SW 1271 (cell line): ENCODE measurements at places on chromosomes 5 and 9.

DNA sequence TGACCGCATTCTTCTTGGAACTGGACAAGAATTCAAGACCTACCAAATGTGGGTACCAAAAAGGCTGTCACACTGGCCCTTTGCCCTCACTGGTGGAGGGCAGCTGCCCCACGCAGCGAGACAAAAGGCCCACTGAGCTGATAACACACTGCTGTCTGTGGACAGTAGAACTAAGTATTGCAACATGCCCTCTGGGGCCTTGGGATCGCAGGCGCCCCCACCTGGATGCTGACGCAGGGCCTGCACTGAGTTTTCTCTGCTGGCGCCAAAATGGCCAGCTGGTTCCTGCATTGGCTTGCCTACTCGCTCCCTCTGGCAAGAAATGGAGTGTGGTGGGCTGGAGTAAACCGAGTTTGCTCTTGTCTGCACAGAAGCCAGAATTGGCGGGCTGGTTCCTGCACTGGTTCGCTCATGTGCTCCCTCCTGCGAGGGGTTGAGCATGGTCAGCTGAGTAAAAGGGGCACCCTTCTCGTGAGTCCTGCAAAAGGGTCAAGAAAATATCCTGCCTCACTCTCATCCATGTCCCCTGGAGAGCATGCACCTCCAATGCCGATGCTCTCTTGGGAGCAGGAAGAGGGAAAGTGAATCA lies 55.7 kb downstream of the NXNL2 start:
- peak; percentile 10 for DNase-seq

GRCh38 chr9:89597711-89598362 lies 7.0 kb upstream of the GADD45G start:
- peak; percentile 63 for DNase-seq

DNA sequence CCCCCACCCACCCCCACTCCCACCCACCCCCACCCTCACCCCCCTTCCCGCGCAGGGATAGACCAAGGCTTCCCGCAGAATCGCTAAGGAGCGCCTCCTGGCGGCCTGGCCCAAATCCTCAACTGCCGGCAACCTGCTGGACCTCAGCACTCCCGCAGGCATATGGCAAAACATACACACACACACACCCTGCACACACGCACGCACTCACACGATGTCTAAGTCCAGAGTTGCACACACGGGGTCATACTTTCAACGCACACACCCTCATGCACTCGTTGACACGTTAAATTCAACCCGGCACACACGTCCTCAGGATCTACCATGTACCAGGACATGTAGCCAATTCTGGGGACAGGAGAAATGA lies 1.7 kb downstream of the CPLX2 start:
- DNase-seq = no peak

DNA sequence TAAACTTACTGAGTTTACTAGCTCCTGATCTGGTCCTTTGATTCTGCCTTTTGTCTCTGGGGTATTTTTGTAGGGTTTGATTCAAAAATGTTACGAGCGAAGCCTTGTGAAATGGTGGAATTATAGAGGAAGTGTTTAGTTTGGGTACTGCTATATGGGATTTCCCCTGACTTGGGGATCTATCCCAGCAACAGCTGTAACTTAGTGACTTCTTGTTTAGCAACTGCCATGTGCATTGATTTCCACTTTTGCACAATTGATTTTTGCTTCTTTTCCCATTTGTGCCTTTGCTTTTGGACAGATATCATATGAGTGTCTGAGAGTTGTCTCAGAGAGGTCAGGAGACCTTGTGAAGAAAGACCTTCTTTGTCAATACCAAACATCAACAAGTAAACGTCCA lies 248.5 kb upstream of the DAP start:
- no peak for DNase-seq

- DNase-seq = no peak
Observed at GRCh38 chr9:125415583-125416460, 154.2 kb downstream of the GAPVD1 start.

DNA sequence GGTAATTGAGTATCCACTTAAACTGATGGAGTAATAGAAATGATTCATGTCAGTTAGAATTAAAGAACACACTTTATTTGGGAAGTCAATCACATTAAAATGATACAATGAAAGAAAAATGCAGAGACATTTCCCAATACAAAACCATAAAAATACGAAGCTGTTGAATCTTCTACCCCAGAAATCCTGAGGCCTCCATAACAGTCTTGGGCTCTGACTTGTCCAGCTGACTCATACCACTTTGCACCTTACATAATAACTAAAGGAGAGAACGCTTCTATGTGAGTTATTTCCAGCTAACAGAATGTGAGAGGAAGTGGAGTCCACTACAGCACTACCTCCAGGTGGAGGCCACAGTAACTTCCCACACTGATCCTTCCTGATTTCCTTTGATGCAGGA lies 305.0 kb downstream of the MRPS30 start:
- DNase-seq = peak; percentile 78

DNA sequence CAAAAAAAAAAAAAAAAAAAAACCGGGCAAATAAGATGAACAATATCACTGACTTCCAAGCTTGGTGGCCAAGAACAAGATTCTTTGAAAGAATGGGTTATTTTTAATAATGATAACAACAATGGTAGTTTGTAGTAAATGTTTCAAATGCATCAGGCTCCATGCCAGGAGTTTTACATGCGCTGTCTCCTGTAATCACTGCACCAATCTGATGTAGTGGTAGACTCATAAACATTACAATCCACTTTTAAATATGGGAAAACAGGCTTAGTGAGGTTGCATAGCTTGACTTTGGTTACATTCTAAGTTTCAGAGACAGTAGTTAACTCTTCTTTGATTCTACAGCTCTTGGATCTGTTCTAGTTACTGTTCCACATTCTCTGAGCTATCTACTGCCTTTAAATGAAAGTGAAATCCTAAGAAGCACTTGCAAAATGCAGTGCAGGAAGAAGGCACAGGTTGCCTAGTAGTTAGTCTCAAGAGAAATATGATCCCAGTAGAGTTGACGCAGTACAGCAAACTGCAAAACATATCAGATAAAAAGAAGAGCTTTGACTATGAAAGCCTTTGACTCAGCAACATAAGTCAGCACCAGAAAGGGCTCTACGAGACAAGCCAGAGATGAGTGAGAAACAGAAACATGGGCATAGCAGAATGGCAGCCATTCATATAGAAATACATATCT lies 62.1 kb downstream of the PDE4D start:
- DNase-seq = no peak

DNA sequence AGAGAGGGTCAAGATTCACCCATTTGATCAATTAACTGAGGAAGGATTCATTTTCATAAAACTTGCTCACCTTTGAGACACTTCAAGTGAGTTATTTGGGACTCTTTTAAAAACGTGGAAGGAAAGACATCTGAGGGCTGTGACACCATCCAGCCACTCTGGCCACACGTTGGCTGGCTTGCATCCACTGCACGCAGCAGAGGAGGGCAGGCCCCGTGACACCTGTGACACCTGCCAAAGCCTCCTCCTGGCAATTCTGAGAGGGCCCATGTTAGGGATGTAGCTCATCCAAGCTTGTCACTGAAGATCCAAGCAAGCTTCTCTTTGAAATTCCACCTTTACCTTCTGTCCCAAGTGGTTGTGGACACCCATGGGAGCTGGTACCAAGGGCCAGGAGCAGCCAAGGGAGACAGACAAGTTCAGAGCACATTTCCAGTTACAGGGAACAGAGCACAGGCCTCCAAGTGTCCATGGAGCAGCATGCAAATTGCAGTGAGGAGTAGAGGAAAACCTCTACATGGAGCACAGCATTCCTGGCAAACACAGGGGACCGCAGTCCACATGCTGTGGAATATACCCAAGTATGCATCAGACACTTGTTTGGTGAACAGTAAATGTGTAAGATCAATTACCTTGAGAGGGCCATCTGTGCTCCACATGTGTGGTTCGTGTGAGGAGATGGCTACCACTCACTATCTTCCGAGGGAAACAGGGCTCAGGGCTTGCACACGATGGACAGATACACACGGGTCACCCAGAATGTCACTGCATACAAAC lies 4.8 kb downstream of the PRSS3 start:
- no peak for DNase-seq

DNA sequence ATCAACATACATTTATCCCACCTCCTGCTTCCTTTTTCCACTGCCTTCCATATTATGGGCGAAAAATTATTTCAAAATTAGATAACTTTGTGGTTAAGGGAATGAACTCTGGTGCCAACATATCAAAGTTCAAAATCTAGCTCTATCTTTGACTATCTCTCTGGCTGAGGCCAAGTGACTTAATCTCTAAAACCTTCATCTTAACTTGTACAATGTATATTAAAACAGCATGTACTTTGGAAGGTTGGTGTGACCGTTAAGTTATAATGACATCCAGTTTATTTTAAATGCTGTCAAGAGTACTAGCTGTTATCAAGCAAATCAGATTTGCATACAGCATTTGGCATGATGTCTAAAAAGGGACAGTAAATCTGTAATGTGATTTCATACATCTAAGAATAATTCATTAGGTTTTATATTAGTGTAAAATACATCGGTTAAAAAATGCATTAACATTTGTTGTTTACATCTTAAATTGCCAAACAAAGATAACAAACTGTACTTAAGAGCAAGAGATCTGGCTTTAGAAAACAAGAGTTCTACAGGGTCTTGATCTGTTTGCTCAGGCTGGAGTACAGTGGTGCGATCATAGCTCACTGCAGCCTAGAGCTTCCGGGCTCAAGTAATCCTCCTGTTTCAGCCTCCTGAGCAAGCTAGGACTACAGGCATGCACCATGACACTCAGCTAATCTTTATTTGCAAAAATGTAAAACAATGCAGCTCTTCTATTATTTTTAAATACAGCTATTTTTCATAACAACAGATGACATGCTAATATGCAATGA lies 102.8 kb downstream of the CDH18 start:
- no peak for DNase-seq

- DNase-seq = no peak
Observed at GRCh38 chr5:68576805-68577204, 361.2 kb downstream of the PIK3R1 start.

DNA sequence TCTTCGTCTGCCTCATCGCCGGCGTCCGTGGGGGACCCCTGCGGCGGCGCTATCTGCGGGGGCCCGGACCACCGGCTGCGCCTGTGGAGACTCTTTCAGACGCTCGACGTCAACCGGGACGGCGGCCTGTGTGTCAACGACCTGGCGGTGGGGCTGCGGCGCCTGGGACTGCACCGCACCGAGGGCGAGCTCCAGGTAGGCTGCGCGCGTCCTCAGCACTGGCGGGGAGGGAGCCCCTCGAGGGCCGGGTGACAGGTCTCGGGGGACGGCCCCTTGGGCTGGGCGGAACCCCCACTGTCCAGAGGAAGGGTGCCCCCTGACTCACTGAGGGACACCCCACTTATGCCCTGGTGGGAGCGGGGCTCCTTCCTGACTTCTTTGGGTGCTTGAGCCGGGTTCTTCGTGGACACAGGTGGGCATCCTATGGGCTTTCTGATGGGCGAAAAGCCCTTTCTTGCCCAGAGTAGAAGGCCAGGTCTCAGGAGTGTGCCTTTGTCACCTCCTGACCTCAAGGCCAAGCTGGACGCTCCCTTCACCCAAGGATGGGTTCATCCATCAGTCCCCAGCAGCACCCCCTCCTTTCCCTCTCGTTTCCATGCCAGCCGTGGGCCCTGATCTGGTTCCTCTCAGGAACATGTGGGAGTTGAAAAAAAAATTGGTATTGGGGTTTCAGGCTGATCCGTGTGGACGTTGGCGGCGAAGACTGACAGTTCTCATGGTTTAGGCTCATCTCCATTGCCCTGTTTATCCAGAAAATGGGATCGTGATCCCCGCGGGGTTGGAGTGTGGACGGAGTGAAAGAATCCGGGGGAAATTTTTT lies 564 bp downstream of the SLC25A25 start:
- DNase-seq = peak; percentile 32

- no peak for DNase-seq
Observed at GRCh38 chr5:20470997-20471396, 483.0 kb upstream of the CDH18 start.

DNA sequence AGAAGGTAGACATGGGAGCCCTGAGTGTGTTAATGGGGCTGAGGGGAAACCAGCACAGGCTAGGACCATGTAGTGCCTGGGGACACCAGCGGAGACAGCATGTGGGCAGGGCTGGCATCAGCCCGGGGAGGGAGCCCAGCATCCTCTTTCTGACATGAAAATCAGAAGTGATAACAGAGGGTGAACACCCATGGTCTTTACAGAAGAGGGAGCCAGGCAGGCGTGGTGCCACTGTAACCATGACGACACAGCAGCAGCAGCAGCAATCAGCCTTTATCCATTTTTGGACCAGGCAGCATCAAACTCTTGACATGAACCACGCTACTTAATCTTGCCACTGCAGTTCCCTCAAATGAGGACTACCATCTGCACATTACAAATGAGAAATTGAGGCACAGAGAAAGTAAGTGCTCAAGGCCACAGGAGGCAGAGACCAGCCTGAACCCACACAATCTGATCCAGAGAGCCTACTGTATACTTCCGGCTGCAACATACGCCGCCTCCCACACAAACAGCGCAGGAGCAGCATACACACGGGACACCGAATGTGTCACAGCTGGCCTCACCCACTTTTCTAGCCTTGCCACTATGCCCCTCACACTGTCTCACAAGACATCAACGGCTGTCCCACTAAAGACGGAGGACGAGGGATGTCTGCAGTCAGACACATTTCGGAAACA lies 23.8 kb downstream of the CAMSAP1 start:
- DNase-seq = no peak

GRCh38 chr5:165460911-165461310 lies 1955.5 kb downstream of the MAT2B start:
- no peak for DNase-seq

- no peak for DNase-seq
Observed at GRCh38 chr5:89929834-89930233, 479.7 kb downstream of the CETN3 start.

GRCh38 chr5:119393201-119393691 lies 37.4 kb downstream of the TNFAIP8 start:
- no peak for DNase-seq

GRCh38 chr5:176596689-176597416 lies 13.1 kb downstream of the GPRIN1 start:
- no peak for DNase-seq

GRCh38 chr9:98678244-98678842 lies 30.4 kb downstream of the GABBR2 start:
- DNase-seq = no peak

DNA sequence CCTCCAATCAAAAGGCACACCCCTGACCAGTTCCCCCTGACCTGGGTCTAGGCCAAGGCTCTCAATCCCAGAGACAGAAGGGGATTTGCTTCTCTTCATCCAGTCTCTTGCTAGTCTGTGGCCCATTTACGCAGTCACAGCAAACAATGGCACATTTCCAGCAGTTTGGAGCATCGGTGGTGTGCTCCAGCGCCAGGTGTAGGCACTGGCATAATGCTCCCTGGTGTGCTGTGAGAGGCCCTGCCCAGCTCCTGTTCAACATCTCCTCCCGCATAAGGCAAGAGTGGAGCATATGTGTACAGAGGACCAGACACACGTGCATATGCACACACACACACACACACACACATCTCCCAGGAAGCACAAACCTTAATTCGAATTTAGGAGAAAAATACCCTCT lies 79.5 kb upstream of the ERCC6L2 start:
- DNase-seq = no peak

- DNase-seq = no peak
Observed at GRCh38 chr5:55913466-55914413, 62.6 kb downstream of the IL31RA start.

GRCh38 chr5:178125253-178125906 lies 5.4 kb upstream of the RMND5B start:
- no peak for DNase-seq

GRCh38 chr5:126970517-126971017 lies 59.8 kb downstream of the MARCHF3 start:
- peak; percentile 17 for DNase-seq
